ENCODE measurements at places on chromosomes 7 and 10.

DNA sequence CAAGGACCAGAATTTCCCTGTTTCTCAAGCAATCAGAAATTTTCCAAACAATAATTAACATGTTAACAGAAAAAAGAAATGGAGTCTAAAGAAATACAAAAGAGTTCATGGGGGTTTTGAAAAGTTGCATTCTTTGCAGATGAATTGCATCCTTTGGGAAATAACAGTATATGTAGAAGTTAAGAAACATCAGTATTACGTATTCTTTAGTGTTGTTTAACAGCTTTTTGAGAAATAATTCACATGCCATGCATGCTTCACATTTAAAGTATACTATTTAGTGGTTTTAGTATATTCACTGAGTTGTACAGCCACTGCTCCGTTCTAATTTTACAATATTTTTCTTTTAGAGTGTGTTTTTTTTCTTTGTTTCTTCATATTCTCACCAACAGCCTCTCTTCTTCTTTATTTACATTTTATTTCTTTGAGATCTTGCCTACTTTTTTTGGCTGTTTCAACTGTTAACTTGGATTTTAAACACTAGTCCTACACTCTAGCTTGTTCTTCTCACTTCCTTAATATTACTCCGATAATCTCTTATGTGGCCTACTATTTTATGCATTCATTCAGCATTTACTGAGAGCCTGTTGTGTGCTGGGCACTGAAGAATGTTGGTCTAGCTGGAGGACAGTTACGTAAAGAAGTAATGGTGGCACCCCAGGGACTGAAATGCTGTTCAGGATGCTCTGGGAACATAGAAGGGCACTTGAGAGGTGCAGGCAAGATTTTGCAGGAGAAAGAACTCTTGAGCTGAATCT is 330.1 kb downstream of the EXOC4 start:
- DNase-seq = no peak

DNA sequence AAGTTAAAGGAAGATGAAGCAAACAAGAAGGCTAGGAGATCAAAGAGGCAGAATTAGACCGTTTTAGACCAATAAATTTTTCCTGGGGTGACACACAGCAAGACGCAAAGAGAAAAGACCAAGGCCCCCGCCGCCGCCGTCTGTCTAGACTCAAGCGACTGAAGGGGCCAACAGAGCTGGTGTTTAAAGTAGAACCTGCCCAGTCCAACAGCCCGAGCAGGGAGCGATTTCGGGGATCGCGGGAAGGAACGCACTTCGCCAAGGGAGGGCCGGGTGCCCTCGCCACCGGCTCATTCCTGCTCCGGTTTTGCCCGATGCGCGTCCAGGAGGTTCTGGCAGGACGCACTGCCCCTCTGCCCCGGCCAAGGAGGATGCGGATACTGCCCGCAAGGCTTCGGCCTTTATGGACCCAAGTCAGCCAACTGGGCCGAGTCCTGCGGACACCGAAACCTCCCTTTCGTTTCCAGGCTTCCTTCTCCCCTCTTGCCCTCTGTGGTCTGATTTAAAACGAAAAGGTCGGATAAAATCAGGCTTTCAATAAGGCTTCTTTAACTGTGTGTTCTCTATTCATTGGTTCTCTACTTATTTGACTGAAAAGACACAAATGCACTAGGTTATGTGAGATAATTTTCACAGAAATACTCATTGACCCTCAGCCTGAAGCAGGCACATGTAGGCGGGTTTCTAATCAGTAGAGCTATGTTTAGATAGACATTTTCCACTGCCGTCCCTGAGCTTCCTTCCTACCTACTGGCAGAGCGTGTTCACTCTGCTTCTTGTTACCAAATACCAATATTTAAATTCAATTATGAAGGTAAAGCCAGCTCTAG is 2.2 kb upstream of the HOXA7 start:
- no peak for DNase-seq

DNA sequence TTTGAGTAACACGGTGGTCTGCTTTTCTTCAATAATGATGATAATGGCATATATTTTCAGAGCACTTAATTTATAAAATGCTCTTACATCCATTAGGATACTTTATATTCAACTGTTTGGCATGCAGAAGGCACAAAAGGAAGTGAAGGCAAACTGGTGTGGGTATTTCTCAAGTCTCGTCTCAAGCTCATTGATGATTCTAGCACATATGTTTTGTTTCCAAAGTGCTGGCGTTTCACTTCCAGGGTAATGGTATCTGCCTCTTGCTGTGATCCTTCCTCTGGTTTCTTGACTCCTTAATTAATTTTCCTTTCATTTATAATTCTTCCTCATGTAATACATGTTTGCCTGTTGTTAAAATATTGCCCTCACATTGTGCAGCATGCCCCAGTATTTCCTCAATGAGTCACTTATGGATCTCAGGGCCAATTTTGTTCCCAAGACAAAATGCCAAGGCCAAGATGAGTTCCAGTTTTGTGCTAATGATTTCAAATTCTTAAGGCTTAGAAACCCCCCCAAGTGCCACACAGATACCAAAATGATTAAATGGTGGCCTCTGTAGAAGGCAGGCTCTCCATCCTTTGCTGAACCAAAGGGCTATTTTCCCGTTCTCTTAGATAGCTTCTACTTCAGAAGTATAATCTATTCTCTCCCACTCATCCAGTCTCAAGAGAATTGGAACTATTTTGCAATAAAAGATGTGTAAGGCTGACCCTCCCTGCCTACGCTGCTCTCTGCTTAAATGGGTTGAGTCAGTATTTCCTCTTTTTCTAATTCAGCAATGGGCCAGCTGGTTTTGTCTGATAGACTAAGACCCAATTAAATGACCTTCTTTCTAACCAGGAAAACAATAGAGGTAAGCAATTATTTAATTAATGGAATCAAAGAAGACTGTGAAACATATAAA is 171.2 kb downstream of the ZNF365 start:
- DNase-seq = no peak

DNA sequence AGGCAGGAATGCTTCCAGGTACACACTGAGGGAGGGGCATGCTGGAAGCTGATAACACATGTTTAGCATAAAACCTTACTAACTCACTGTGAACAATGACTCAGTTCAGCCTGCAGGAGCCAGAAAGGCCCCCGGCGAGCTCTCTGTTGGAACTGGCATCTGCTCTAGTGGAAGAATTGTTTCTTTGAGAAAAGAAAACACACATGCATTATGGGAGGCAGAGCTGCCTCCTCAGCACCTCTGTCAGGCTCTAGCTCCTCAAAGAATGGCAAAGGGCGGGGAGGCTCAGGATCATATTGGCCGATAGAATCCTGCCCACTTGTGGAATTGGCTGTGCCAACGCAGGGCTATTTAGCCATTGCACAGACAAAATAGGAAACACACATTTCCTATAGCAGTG is 338.3 kb downstream of the CXCL12 start:
- DNase-seq = no peak

DNA sequence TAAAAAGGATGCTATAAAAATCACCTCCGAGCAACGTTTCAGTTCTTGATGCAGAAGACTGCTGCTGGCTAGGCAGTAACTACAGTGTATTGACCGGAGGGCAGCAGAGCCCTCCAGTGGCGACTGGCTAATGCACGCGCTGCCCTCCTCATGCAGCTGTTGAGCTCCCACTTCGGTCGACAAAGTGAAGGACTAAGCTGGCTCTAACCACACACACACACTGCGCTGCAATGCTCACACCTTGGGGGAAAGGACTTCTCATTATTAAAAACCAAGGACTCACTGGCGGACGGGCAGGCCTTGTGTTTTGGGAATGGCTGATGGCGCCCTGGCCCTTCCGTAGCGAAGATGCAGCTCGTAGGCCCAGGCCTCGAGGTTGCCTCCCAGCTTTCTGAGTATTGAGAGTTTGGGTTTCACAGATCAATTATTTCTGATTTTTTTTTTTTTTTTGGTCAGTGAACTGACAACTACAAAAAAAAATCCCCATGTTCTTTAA is 120.9 kb upstream of the DIP2C start:
- DNase-seq = no peak

- no peak for DNase-seq
Observed at GRCh38 chr10:124559372-124560132, 97.9 kb downstream of the LHPP start.

GRCh38 chr7:13992596-13992964 is 3.1 kb upstream of the ETV1 start:
- DNase-seq = no peak

GRCh38 chr7:88314061-88314491 is 7.4 kb upstream of the STEAP4 start:
- DNase-seq = no peak

- DNase-seq = no peak
Observed at GRCh38 chr7:17681965-17682364, 258.3 kb downstream of the SNX13 start.

- DNase-seq = no peak
Observed at GRCh38 chr7:137975768-137976167, 26.1 kb downstream of the CREB3L2 start.

DNA sequence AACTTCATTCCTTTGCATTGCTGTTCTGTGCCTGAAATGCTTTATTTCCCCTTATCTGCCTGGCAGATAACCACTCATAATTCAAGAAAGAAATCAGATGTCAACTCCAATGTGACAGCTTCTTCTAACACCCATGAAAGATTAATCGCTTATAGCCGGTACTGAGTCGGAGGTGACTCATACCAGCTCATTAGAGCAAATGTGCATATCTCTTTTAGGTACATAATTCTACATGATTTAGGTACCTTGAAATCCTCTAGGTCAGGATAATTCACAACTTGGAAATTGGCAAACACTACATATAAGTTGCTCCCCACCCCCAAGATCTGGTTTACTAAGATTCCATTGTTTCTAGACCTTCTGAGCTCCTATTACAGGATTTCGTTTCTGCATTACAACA is 554.4 kb upstream of the SORCS1 start:
- DNase-seq = no peak

DNA sequence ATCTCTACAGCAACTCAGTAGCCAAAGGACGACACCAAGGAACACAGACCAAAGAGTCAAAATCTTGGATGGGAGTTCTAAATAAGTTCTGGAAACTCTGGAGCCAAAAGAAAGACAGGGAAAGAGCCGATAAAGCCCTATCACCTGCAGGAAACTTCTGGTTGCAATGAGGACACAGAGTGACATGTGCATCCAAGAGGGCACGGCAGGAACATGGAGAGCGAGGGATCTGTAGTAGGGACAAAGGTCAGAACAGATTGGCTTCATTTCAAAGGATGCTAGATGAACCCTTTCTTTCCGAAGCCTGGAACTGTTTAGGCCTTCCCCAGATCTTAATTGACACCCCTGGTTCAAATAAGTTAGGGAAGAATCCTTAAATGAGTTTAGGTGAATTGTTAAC is 39.5 kb downstream of the CACNA2D1 start:
- DNase-seq = no peak

DNA sequence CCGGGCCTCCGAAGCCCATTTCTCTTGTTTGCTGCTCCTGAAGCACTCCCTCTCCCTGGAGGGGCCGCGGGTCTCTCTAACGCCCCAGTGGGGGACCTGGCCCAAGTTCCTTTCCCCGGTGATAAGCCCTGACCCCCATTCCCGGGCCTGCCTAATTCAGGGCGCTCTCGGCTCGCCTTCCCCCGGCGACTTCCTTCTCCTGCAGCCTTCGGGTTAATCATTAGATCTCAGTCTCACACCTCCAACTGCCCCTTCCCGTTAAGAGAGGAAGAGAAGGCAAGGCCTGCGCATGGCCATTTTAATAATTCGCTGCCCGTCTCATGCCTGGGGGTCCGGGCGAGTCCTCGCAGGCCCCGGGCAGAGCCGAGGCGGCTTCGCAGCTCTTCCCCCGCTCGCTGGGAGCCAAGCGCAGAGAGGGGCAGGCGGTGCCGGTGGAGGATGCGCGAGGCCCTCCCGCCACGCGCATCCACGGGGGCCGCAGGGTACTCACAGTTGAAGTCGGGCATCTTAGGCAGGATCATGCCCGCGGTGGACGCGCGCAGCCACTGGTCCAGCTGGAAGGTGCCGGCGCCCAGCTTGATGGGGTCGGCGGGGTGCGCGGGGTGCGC is 1.2 kb downstream of the MNX1 start:
- no peak for DNase-seq

DNA sequence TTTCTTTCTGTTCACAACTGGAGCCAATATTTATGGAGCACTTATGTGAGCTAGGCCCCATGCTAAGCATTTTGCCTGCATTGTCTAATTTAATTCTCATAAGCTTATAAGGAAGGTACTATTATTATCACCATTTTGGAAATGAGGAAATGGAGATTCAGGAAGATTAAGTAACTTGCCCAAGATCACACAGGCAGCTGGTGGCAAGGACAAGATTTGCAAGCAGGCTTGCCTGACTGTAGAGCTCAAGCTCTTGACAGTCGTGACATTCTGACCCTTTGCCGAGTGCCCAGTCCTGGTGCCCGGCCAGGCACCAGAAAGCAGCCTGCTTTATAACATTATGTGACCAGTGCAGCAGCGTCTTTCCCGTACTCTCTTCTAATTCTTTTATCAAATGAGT is 38.2 kb downstream of the WNT2 start:
- no peak for DNase-seq

- no peak for DNase-seq
Observed at GRCh38 chr7:26331789-26332188, 40.1 kb downstream of the SNX10 start.

DNA sequence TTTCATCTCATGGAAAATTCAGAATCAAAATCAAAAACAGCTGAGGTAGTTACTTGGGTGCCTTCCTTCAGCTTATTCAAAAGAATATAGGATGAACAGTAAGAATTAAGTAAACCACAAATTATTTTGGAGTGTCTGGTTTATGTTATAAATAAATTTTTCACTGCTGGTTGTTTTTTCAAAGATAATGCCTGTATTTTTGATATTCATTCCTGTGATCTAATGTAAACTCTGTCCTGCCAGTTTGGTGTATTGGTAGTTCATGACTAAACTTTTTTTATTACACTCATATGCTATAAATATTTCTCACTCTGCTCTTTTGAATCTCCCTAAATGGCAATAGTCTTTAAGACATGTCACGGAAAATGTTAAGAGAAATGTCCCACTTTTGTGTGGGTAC is 11.6 kb upstream of the RAB11FIP2 start:
- no peak for DNase-seq

GRCh38 chr10:58554316-58554715 is 41.6 kb downstream of the BICC1 start:
- DNase-seq = no peak

- no peak for DNase-seq
Observed at GRCh38 chr7:2012981-2013380, 219.8 kb downstream of the MAD1L1 start.

- DNase-seq = peak; percentile 31
Observed at GRCh38 chr7:50281680-50282445, 22.7 kb upstream of the IKZF1 start.

DNA sequence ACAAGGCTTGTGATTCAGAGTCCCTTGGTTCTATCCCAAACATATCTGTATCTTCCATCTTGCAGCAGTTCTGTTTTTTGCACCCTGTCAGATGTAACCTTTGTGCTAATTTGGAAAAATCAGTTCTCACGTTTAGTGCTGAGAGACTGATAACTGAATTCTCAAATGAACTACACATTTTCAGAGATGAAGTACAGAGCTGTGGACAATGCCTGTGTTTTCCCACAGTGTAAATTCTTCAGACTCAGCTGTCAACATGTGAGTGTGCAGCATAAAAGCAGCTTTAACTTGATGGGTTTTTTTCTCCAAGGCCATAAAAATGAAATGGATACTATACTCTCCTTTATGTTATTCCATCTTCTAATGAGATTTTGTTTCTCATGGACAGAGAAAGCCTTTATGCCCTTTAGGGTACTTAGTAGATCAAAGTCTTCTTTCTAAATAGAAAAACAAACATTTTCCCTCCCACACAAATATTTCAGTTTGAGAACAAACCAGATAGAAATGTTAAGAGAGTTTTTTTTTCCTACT is 150.9 kb downstream of the SEMA3A start:
- DNase-seq = no peak

GRCh38 chr7:112752576-112752975 is 37.6 kb downstream of the TMEM168 start:
- DNase-seq = no peak
